Activated CD4-positive, alpha-beta T cell treated with anti-CD3 and anti-CD28 coated beads, Interleukin-2, amount 50 U/mL, for 4 hours (primary cell): ENCODE measurements at places on chromosomes 1 and 21.

- no peak for DNase-seq
Observed at GRCh38 chr1:63835128-63835527, 61.3 kb downstream of the ROR1 start.

GRCh38 chr1:201656311-201657032 is 117.5 kb downstream of the NAV1 start:
- no peak for DNase-seq

GRCh38 chr1:6424619-6425593 is at the start of gene ESPN:
ESPN (plus strand) TSS chr1:6424776; CDS start chr1:6424956, 180 bp downstream.
- DNase-seq = no peak

DNA sequence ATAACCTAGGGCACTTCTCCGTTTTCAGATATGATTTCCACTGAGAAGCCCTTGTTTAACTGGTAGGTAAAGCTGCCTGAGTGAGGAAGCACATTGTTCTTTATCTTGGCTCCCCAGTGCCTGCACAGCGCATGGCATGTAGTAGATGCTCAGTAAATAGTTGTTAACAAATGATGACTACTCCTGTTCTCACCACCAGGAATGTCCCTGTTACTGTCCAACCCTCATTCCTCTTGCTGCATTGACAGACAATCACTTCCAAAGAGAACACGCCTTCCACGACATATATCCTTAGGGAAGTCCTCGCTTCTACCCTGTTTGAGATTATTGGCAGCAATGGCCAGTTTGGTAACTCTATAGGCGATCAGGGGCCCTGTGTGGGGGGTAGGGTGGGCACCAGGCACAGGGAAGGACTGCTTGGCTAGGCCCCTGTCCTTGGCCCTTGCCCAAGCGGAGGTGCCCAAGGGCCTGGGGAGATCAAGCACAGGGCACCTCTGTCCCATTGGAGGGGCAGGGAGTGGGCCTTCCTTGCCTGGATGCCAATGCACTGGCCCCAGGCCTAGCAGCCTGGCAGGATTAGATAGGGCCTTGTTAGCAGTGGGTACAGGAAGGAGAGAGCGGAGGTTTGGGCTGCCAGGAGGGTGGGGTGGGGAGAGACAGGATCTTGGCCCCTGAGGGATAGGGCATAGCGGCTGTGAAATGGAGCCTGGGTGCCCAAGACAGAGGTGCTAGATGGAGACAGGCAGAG is 10.2 kb downstream of the NES start:
- DNase-seq = no peak

GRCh38 chr1:92031281-92032110 is 1.7 kb downstream of the EPHX4 start:
- no peak for DNase-seq

DNA sequence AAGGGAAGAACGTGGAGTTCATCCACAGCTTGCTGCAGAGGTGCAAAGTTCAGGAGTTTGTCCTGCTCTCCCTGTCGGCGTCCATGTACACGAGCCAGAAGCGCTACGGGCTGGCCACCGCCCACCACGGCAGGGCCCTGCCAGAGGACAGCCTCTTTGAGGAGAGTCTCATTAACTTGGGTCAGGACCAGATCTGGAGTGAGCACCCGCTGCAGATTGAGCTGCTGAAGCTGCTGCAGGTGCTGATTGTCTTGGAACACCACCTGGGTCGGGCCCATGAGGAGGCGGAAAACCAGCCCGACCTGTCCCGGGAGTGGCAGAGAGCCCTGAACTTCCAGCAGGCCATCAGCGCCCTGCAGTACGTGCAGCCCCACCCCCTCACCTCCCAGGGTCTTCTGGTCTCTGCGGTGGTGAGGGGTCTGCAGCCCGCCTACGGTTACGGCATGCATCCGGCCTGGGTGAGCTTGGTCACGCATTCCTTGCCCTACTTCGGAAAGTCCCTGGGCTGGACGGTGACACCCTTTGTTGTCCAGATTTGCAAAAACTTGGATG is 73.8 kb upstream of the MORC3 start:
- no peak for DNase-seq
